ENCODE measurements at places on chromosomes 7 and 10. TPM values are rescaled to one million over a fixed set of nuclear protein-coding genes. Genes with fewer than 3 reads are reported as not detected.

The TLL2 gene
- total RNA-seq, result 0.15 TPM

The EEPD1 gene
- 16.2 TPM for total RNA-seq

The CRPPA gene
- total RNA-seq, result 1.0 TPM

The ADAP1 gene
- 17.2 TPM for total RNA-seq

The STEAP1B gene
- 0.30 TPM for total RNA-seq

The GPR85 gene
- total RNA-seq, result not detected

The ELMO1 gene
- total RNA-seq, result 101 TPM

The C7orf57 gene
- total RNA-seq, result 0.82 TPM

The TMEM273 gene
- 15.6 TPM for total RNA-seq

GRCh38 chr10:12503311-12503710 lies 154.0 kb downstream of the CAMK1D start:
- no peak for DNase-seq
- H3K27me3 ChIP-seq, result no peaks in the 10 kb centered on the region
- H3K27ac ChIP-seq, result no peak overlapping the region
- no peaks in the 10 kb centered on the region for H3K36me3 ChIP-seq
- H3K4me3 ChIP-seq, result no peak overlapping the region
- H3K4me1 ChIP-seq, result peaks cover 18% of the 10 kb centered on the region

DNA sequence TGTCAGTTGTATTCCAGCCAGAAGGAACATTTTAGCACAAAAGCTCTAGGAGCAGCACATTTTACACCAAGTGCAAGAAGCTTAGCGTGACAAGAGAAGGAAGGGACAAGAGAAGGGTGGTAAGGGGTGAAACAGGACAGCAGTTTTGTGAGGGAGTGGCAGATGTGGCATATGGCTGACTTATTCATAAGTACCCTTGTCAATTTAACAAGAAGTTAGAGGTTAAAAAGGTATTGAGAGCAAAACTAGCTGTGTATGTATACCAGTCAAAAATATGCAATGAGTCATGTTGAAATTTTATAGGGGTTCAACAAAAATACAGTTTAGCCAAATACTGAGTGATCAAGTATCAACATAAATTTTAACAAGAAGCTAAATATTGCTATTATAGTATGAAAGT lies 561.5 kb upstream of the POT1 start:
- DNase-seq, result no peak
- H3K4me3 ChIP-seq, result no peak overlapping the region
- no peaks in the 10 kb centered on the region for H3K4me1 ChIP-seq
- no peaks in the 10 kb centered on the region for H3K36me3 ChIP-seq
- no peaks in the 10 kb centered on the region for H3K27me3 ChIP-seq
- no peak overlapping the region for H3K27ac ChIP-seq

- no peak for DNase-seq
- H3K4me1 ChIP-seq, result no peaks in the 10 kb centered on the region
- no peaks in the 10 kb centered on the region for H3K36me3 ChIP-seq
These were observed 70.0 kb upstream of the FAM13C start for GRCh38 chr10:59432207-59432900.

DNA sequence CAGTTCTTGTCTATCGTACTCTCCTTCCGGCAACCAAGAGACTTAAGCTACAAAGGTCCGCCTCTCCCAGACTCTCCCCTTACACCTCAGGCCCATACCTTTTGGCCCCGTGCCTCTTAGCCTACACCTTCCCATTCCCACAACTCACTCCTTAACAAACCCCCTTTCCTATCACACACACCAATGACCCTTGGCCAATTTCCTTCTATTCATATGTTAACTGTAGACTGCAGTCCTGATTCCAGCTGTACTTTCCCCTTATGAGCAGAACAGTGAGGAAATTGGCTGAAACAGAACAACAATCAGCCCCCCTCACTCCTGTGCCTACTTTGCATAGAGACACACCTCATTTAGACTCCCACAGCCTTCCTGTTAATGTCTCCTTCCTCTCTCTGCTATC lies 1.4 kb upstream of the TMEM139 start:
- no peak overlapping the region for H3K27ac ChIP-seq
- no peak for DNase-seq

GRCh38 chr7:37918526-37918925 lies 1.9 kb upstream of the SFRP4 start:
- no peak overlapping the region for H3K27ac ChIP-seq
- H3K27me3 ChIP-seq, result no peaks in the 10 kb centered on the region
- H3K4me1 ChIP-seq, result peaks cover 7% of the 10 kb centered on the region
- H3K4me3 ChIP-seq, result no peak overlapping the region

DNA sequence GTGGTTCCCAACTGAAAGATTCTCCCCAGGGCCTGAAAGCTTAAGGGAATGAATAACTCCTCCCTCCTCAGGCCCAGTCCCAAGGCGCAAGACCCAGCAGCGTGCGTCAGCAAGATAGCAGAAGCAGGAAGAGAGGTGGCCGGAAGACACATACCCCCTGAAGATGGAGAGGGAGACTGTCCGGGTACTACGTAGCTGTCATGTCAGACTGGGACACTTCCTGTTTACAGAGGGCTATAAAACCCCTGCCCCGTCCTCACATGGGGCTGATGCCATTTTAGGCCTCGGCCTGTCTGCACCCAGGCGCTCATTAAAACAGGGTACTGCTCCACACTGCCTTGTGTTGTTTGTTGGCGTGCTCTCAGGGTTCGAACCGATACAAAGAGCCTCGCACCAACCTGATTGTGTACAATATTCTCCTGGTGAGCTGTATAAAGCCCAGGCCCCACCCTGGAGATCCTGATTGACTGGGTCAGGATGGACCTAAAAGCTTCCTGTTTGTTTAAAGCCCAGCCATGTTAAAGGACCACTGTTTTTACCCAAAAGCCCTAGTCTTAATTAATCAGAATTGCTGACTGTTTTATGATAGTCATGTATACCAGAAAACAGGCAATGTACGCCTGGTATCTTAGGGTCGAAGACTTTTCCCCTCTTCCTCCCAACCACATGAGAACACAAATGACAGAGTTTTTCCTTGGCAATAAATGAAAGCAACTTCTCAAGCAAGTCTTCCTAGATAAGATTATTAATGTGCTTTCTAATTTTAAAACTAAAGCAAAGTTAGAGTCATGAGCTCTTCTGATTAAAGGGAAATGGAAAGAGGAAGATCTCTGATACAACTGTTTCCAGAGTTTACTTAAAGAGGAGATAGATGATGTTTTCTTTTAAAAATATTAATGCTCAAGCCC lies 251.5 kb downstream of the DOCK4 start:
- H3K27ac ChIP-seq, result no peak overlapping the region
- H3K4me1 ChIP-seq, result no peaks in the 10 kb centered on the region
- H3K4me3 ChIP-seq, result no peak overlapping the region
- no peaks in the 10 kb centered on the region for H3K36me3 ChIP-seq
- no peak for DNase-seq
- no peaks in the 10 kb centered on the region for H3K27me3 ChIP-seq

- no peak for DNase-seq
- no peak overlapping the region for H3K4me3 ChIP-seq
- H3K36me3 ChIP-seq, result no peaks in the 10 kb centered on the region
These were observed 71.4 kb downstream of the FGFR2 start for GRCh38 chr10:121526801-121527221.

DNA sequence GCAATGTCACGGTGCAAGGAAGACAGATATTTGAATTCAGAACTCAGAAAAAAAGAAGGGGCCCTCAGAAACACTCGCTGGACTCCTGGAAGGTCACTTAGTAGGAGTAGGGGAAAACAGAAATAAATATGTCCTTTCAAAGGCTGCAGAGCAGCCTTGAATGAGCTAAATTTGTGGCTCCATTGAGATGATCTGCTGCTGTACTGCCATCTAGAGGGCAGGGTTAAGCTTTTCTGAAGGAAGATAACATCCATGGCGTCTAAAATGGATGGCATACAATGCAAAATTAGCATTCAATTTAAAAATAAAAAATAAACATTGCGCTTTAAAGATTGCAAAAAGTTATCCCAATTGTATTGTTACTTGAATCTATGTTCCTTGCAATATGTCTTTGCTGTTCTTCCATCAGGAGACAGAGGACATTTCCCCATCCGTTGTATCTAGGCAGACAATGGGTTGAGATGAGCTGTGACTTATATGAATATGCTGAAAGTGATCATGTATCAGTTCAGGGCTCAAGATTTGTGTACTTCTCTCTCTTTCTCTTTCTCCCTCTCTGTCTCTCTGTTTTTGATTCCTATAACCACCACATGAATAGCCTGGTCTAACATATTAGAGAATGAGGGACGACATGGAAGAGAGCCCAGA lies 642.2 kb downstream of the SH2D4B start:
- no peak for DNase-seq
- no peaks in the 10 kb centered on the region for H3K36me3 ChIP-seq
- no peaks in the 10 kb centered on the region for H3K4me1 ChIP-seq
- no peak overlapping the region for H3K4me3 ChIP-seq
- no peaks in the 10 kb centered on the region for H3K27me3 ChIP-seq

DNA sequence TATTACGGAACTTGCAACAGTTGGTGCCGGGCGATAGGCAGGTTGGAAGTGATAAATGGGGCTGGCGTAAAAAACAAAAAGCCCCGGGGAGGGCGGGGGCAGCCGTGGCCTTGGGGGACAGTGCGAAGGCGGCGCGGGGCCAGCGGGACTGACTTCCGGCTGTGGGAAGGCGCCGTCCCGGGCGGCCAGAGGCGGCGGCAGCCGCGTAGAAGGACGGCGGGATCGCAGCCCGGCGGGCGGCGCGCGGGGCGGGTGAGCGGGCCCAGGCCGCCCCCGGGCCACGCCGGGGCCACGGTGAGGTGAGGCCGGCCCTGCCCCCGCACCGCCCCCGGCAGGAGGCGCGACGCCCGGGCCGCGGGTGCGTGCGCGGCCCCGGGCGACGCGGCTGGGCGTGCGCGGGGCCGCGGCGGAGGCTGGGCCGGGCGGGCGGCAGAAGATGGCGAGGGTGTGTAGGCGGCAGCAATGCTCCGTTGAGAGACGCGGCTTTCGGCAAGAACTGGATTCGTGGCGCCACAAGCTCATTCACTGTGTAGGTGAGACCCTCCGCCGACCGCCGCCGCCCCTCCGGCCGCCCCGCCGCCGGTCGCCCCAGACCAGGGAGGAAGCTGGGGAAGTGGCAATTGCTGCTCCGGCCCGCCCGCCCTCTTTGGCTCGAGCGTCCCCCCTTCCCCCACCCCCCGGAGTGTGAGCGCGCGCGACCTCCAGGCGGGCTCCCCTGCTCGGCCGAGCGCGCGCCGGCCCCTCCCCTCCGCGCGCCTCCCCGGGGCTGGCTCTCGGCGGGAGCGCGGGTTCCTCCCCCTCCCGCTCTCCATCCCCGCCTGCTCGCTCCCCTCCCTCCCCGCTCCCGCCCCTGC lies at the start of gene LCOR:
Gene LCOR (plus strand): TSS at position 432 of the 854 bp plus-strand sequence. CDS start 116,760 bp downstream, outside the sequence.
- H3K4me1 ChIP-seq, result peaks cover 21% of the 10 kb centered on the region
- DNase-seq, result peak; percentile 83
- peak within 1 kb of the TSS; percentile 72 for H3K4me3 ChIP-seq
- H3K27me3 ChIP-seq, result no peaks in the 10 kb centered on the region

DNA sequence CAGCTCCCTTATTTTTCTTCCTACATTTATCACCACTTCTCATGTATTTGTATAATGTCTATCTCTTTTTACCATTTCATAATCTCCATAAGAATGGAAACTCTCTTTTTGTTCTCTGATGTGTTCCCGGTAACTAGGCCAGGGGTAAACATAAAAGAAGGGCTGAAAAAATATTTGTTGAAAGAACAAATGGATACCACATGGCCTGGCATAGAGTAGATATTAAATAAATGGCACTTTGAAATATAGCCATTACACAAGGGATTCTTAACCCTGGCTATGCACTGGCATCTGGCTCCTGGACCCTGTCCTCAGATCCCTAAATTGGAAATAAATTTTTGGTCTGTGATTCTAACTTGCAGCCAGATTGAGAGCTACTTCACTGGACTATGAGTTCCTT lies 30.4 kb downstream of the ELAPOR2 start:
- no peak for DNase-seq
- H3K4me1 ChIP-seq, result peaks cover 2% of the 10 kb centered on the region
- no peak overlapping the region for H3K4me3 ChIP-seq
- H3K27me3 ChIP-seq, result no peaks in the 10 kb centered on the region
- no peaks in the 10 kb centered on the region for H3K36me3 ChIP-seq

DNA sequence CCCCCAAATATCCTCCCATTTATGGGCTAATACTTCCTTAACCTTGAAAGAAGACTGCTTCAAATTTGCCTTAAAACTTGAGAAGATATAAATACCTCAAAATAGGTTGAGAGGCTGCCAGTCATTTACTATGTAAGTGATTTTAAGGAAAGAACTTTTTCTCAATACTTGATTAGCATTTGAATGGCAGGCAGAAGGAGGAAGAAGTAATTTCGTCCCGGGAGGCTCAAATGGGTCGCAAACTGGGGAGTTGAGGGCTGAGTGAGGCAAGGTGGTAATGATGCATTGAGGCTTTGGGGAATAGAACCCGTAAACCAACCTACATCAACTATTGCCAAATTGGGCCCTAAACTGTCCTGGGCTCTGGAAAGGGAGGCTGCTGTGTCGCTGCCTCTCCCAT lies 11.1 kb downstream of the CAMK1D start:
- H3K36me3 ChIP-seq, result no peaks in the 10 kb centered on the region
- peaks cover 26% of the 10 kb centered on the region for H3K4me1 ChIP-seq
- H3K27me3 ChIP-seq, result no peaks in the 10 kb centered on the region
- H3K4me3 ChIP-seq, result no peak overlapping the region
- DNase-seq, result no peak

- peaks cover 11% of the 10 kb centered on the region for H3K4me1 ChIP-seq
- H3K4me3 ChIP-seq, result no peak overlapping the region
- peaks cover 17% of the 10 kb centered on the region for H3K27me3 ChIP-seq
- no peak for DNase-seq
These were observed 3.5 kb downstream of the NRCAM start for GRCh38 chr7:108452707-108453106.
